ENCODE measurements at places on chromosomes 2 and 18.

DNA sequence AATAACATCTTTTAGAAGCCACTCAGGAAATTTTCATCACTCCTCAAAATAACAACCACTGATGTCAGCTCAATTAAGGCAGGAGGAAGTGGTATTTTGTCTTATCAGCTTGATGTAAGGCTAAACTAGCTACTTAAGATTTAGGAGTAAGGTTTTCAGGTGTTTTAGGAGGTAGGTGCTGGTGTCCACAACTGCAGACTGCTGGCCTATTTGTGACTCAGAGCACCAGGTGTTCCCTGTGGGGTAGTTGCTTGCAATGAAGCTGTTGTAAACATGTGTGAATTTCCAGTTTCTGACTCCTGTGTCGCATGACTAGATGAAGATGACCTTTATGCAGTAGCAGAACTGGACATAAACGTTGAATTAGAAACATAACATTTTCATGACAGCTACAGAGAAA is 164.2 kb downstream of the THSD7B start:
- DNase-seq, result no peak

- no peak for DNase-seq
Observed at GRCh38 chr18:66167829-66168684, 417.2 kb downstream of the CDH7 start.

DNA sequence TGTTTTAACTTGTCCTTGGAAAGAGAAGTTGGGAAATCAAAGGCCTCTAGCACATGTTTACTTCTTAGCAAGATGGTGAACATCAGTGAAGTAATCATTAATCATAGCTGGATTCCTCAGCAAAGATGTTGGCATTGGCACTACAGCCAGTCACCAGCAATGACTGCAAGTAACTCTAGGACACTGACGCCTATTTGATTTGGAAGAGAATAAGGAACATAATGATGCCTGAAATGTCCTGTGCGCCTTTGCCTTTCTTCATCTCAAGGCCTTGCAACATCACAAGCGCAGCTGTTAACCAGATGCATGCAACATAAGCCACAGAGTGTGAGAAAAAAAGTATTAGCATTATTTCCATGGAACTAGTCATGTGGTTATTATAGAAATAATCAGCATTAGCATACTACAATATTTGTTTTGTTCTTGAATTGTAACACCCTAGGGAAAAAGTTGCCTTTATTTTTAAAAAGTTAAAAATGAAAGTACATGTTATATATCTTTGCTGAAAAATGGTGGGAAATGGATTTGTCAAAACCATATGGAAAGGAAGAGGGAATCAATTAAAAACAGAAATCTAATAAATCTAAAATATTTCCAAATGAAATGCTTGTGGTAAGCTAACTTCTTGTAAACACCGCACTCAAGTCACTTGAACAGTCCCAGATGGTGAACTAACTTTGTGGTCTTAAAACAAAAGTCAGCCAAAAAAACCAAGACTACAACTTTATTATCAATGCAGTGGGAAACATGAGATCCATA is 55.6 kb downstream of the THADA start:
- DNase-seq, result no peak

- DNase-seq, result no peak
Observed at GRCh38 chr2:96870626-96871255, 861 bp upstream of the SEMA4C start.

DNA sequence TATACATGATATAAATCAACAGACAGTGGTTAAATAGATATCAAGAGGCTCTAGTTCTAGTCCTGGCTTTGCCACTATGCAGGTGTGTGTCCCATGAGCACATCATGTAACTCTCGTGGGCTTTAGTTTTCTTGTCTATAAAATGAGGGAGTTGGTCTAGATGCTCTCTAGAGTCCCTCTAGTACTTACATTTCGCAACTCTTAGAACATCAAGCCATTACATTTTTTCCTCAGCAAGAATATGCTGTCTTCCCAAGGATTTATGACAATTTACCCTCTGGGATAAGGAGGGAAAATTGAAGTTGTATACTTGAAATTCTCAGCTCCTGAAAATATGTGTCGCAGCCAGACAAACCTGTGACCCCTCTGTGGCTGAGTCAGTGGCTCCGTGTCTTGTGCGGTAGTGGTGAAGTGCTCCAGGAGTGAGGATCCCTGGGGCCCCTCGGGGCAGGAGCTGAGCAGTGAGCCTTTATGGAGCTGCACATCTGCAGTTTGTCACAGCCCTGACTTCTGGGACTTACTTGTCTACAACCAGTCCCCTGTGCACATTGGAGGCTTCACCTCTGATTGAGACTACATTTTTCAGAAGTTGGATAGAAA is 6.8 kb downstream of the PKP4 start:
- peak; percentile 12 for DNase-seq

Measured in BE2C (cell line).